ENCODE measurements at places on chromosomes 5 and 9. TPM values are rescaled to one million over a fixed set of nuclear protein-coding genes. Genes with fewer than 3 reads are reported as not detected.

DNA sequence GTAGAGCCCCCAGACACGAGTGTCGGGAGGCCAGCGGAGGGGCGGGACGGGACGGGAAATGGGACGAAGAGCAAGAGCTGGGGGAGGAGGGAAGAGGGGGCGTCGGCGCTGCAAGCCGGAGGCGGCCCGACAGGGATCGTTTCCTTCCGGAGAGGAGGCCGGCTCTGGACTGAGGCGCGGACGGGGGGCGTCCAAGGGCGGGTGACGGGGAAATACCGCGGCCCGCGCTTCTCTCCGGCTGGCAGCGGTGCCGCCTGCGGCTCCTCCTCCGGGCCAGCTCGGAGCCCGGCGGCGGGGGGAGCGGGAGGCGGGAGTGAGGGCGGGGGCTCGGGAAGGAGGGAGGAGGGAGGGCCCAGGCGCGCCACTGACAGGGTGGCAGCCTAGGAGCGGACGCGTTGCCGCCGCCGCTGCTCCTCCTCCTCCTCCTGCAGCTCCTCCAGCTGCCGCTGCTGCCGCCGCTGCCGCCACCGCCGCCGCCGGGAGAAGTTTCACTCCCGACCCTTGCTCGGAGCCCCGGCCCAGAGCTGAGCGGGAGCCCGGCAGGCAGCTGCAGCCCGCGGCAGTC lies at the start of gene CHSY3:
Gene CHSY3 (plus strand): TSS at position 364 of the 565 bp plus-strand sequence.
- peak; percentile 86 for DNase-seq
- H3K4me1 ChIP-seq: no peaks in the 10 kb centered on the region
- peak within 1 kb of the TSS; percentile 45 for H3K27ac ChIP-seq
- H3K4me3 ChIP-seq: peak within 1 kb of the TSS; percentile 65
- no peaks in the 10 kb centered on the region for H3K36me3 ChIP-seq
- no peaks in the 10 kb centered on the region for H3K27me3 ChIP-seq

DNA sequence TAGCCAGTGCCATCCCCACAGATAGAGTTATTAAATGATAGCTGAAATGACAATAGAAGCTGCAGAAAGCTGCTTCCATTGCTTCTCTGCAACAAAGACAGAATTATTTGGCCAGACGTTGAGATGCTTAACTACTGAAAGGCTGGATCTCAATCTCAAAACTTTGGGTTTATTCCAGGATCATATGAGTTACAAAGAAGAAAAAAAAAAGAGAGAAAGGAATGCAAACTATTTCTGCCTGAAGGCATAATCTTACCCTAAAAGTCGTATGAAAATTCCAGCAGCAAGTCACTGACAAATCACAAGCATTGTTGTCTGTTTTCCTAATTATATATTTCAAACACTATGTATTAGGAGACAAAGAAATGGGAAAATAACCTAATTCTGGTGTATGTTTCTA lies 12.8 kb upstream of the TYRP1 start:
- H3K4me1 ChIP-seq: no peaks in the 10 kb centered on the region
- H3K4me3 ChIP-seq: no peak overlapping the region
- H3K27ac ChIP-seq: no peak overlapping the region
- no peak for DNase-seq
- no peaks in the 10 kb centered on the region for H3K27me3 ChIP-seq
- no peaks in the 10 kb centered on the region for H3K36me3 ChIP-seq

DNA sequence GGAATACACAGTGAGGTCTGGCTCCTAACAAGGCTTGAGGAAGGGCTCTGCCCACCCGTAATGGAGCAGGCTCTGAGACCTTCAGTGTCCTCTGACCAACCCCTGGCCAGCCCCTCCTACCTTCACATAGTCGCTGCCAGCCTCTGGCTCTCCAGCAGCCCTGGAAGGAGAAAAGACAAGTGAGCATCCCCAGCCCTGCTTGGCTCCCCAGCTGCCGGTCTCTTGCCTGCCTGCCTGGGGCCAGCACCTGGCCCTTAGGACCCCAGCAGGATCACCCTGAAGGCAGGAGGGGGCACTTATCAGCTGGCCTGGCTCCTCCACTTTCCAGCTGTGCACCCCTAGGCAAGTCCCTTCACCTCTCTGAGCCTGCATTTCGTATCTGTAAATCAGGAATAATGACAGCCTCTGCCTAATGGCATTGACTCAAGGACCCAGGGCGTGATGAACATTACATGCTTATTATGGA lies 16.9 kb downstream of the SH2D3C start:
- no peaks in the 10 kb centered on the region for H3K4me1 ChIP-seq
- no peaks in the 10 kb centered on the region for H3K27me3 ChIP-seq
- H3K27ac ChIP-seq: no peak overlapping the region
- no peak for DNase-seq

DNA sequence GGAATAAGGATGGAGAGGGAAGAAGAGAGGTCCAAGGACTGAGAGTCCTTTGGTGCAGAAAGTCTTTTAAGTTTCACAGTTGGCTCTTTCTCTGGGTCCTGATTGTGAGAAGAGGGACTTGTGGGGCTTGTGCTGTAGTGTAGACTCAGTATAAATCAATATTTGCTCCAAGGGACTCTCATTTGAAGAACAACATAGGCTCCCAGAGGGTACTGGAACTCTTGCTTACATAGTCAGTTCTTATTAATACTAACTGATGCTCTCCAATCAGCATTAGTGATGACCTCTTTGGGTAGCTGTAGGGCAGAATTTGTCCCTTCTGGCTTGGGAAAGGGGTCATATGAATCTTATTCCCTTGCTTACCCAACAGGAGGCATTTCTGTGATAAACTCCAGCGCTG lies 62.5 kb upstream of the CXCL14 start:
- H3K27ac ChIP-seq: no peak overlapping the region
- no peak overlapping the region for H3K4me3 ChIP-seq
- no peaks in the 10 kb centered on the region for H3K36me3 ChIP-seq
- no peaks in the 10 kb centered on the region for H3K4me1 ChIP-seq
- H3K27me3 ChIP-seq: no peaks in the 10 kb centered on the region

DNA sequence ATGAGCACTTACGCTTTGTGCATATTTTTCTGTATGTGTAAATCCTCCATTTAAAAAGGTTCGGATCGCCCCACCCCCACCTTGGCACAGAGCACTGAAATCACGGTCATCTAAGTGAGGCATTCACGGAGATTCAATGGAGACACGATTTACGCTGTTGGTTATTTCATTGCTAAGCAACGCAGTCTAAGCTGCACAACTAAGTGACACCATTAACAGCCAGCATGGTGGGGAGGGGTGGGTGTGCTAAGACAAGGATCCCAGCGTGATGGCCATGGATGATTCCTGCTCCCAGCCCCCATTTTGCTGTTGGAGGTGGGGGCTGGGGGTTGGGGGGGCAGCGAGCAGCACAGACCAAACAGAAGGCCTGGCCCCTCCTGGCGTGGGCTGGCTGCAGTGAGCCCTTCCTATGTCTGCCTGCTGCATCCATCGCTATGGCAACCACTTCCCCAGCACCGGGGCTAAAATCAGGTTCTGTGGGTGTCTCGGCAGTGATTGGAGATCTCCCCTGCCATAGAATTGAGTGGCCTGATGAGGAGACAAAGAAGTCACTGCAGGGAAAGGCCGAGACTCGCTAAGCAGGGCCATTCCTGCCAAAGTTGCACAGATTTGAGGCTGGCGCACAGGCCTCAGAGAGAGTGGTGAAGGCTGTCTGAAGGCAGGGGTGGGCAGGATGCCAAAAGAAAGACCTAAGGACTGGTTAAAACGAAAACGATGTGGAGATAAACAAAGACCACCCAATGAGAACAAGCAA lies 14.3 kb upstream of the MARCHF6 start:
- H3K36me3 ChIP-seq: no peaks in the 10 kb centered on the region
- no peak overlapping the region for H3K4me3 ChIP-seq
- H3K27ac ChIP-seq: no peak overlapping the region
- no peak for DNase-seq
- H3K27me3 ChIP-seq: no peaks in the 10 kb centered on the region

- H3K27me3 ChIP-seq: no peaks in the 10 kb centered on the region
- peaks cover 5% of the 10 kb centered on the region for H3K4me1 ChIP-seq
- H3K27ac ChIP-seq: no peak overlapping the region
Observed at GRCh38 chr5:62309107-62309506, 3.1 kb downstream of the KIF2A start.

GRCh38 chr5:105730982-105731381 lies 1939.8 kb downstream of the EFNA5 start:
- no peaks in the 10 kb centered on the region for H3K27me3 ChIP-seq
- no peaks in the 10 kb centered on the region for H3K4me1 ChIP-seq
- no peak overlapping the region for H3K27ac ChIP-seq
- DNase-seq: no peak
- no peaks in the 10 kb centered on the region for H3K36me3 ChIP-seq
- no peak overlapping the region for H3K4me3 ChIP-seq

- H3K4me3 ChIP-seq: no peak overlapping the region
- no peaks in the 10 kb centered on the region for H3K36me3 ChIP-seq
Observed at GRCh38 chr5:149213264-149213880, 58.3 kb upstream of the AFAP1L1 start.

GRCh38 chr5:157820593-157821252 lies 38.2 kb downstream of the CLINT1 start:
- H3K36me3 ChIP-seq: no peaks in the 10 kb centered on the region
- H3K4me1 ChIP-seq: peaks cover 9% of the 10 kb centered on the region
- DNase-seq: peak; percentile 43
- H3K27ac ChIP-seq: no peak overlapping the region
- no peaks in the 10 kb centered on the region for H3K27me3 ChIP-seq

GRCh38 chr9:133560311-133560710 lies 25.8 kb downstream of the ADAMTSL2 start:
- no peak overlapping the region for H3K27ac ChIP-seq
- no peak overlapping the region for H3K4me3 ChIP-seq
- H3K4me1 ChIP-seq: peaks cover 24% of the 10 kb centered on the region
- H3K27me3 ChIP-seq: no peaks in the 10 kb centered on the region

DNA sequence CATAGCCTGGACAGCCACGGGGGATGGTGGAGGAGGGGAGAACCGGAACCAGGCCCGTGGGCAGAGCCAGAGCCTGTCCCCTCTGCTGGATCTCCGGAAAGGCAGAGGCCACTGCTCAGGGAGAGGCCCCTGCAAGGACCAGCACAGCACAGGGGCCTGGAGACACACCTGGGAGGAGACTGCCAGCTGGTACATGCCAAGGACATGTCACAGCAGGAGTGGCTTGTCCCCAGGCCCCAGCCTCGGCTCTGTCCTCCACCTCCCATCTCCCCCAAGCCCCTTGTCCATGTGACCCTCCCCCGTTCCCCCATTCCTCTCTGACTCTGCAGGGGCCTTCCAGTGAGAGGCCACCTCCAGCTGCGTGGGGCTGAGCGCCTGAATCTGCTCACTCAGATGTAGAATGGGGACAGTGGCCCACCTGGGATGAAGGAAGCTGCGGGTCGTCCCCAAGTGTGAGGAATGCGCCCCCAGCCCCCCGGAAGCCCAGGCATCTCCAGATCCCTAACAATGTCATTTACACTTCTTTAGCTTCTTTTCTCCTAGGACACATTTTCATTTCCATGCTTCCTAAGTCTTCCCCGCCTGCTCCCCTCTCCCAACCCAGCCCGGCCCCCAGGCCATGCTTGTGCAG lies 349.6 kb upstream of the IRX2 start:
- no peaks in the 10 kb centered on the region for H3K4me1 ChIP-seq
- DNase-seq: no peak
- no peak overlapping the region for H3K4me3 ChIP-seq
- no peaks in the 10 kb centered on the region for H3K36me3 ChIP-seq
- no peaks in the 10 kb centered on the region for H3K27me3 ChIP-seq

DNA sequence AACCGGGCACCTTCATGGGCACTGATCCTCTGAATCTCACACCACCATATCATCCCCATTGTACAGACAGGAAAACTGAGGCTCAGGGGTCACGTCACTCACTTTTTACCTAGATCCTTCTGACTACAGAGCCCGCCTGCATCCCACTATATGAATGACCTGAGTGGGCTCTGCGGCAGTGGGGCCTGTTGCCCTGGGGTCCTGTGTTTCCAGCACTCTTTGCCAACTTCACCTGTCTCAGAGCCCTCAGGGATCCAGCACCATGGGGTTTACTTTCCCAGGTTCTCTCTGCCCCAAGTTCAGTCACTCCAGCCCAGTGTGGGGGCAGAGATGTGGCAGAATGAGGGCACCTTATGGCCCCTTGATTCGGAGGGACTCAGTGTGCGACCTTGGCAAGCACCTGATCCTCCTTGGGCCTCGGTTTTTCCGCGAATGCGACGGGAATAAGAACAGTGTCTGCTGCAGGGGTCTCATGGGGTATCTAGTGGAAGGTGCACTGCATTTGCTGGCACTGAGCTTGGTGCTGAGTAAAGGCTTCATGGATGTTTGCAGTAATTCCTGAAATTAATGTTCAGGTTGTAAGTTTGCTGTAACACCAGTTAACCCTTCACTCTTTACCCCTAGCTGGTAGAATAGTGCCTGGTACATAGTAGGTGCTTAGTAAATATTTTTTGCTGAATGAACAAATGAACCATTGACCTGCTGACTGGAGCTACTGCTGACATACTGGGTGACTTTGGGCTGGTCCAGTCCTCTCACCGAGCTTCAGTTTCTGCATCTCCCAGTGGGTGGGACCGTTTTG lies 47.1 kb upstream of the BOD1 start:
- no peaks in the 10 kb centered on the region for H3K36me3 ChIP-seq
- no peak for DNase-seq
- H3K4me3 ChIP-seq: no peak overlapping the region
- no peaks in the 10 kb centered on the region for H3K4me1 ChIP-seq
- no peaks in the 10 kb centered on the region for H3K27me3 ChIP-seq

- H3K4me1 ChIP-seq: no peaks in the 10 kb centered on the region
- H3K36me3 ChIP-seq: no peaks in the 10 kb centered on the region
- no peak overlapping the region for H3K27ac ChIP-seq
Observed at GRCh38 chr5:152811988-152812387, 406.9 kb upstream of the NMUR2 start.

- no peaks in the 10 kb centered on the region for H3K4me1 ChIP-seq
- DNase-seq: no peak
- no peaks in the 10 kb centered on the region for H3K36me3 ChIP-seq
- H3K27me3 ChIP-seq: no peaks in the 10 kb centered on the region
- H3K27ac ChIP-seq: no peak overlapping the region
- no peak overlapping the region for H3K4me3 ChIP-seq
Observed at GRCh38 chr5:107476783-107477182, 194.0 kb downstream of the EFNA5 start.

DNA sequence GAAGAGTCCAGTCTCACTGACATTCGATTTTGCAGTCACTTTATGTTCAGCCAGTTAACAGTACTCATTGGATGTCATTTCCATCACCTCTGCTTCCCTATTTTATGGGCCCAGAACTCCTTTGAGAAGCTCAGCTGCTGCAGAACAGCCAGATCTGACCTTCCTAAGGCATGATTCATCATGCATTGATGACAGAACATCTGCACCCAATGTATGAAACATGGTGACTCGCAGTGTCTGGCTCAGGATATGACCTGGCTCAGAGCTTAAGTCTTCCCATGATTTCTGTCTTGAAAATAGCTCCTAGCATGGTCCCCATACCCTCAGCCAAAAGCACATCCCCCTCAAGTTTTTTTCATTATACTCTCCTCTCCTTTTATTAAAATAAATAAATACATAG lies 92.6 kb upstream of the TRIM32 start:
- no peak overlapping the region for H3K4me3 ChIP-seq
- no peaks in the 10 kb centered on the region for H3K27me3 ChIP-seq
- H3K4me1 ChIP-seq: no peaks in the 10 kb centered on the region

GDA gene
- total RNA-seq: 3.7 TPM

ADAMTS16 gene
- total RNA-seq: 0.16 TPM

OTP gene
- 0.39 TPM for total RNA-seq

IL13 gene
- 17.3 TPM for total RNA-seq

CD180 gene
- 0.08 TPM for total RNA-seq

ZNF300 gene
- total RNA-seq: 13.2 TPM

GRIN1 gene
- total RNA-seq: 3.8 TPM

PFN3 gene
- total RNA-seq: 27.5 TPM

PRUNE2 gene
- total RNA-seq: 15.8 TPM
